ENCODE measurements at places on chromosomes 16 and 17. TPM values are rescaled to one million over a fixed set of nuclear protein-coding genes. Genes with fewer than 3 reads are reported as not detected.

CNGB1 gene
- not detected for total RNA-seq

NOMO2 gene
- 103 TPM for total RNA-seq

ICAM2 gene
- 0.28 TPM for total RNA-seq

KRTAP4-1 gene
- total RNA-seq, result not detected

CPNE7 gene
- total RNA-seq, result 5.4 TPM

UTS2R gene
- total RNA-seq, result not detected

DRC3 gene
- 0.72 TPM for total RNA-seq

CASKIN1 gene
- not detected for total RNA-seq

CES4A gene
- total RNA-seq, result 0.83 TPM

TBC1D3B gene
- not detected for total RNA-seq

LYZL6 gene
- not detected for total RNA-seq

DHRS7C gene
- total RNA-seq, result not detected

C17orf78 gene
- total RNA-seq, result not detected

PPM1E gene
- total RNA-seq, result under 0.01 TPM

INO80E gene
- total RNA-seq, result 42.8 TPM

SLC9A5 gene
- 1.8 TPM for total RNA-seq

TBKBP1 gene
- 3.6 TPM for total RNA-seq

IKZF3 gene
- total RNA-seq, result not detected

CACNG4 gene
- total RNA-seq, result under 0.01 TPM

ZG16 gene
- not detected for total RNA-seq

TBC1D26 gene
- not detected for total RNA-seq

FLYWCH2 gene
- 42.3 TPM for total RNA-seq

EME2 gene
- total RNA-seq, result 1.3 TPM

CACNG3 gene
- total RNA-seq, result not detected

ADCY9 gene
- total RNA-seq, result 5.4 TPM

RAI1 gene
- 1.9 TPM for total RNA-seq

GRAPL gene
- total RNA-seq, result not detected

HP gene
- total RNA-seq, result not detected

KRTAP4-9 gene
- not detected for total RNA-seq

CBX2 gene
- 2.2 TPM for total RNA-seq

WSCD1 gene
- not detected for total RNA-seq

CCL7 gene
- total RNA-seq, result 0.28 TPM

NPIPA7 gene
- total RNA-seq, result not detected

NLRC3 gene
- total RNA-seq, result not detected

PRSS27 gene
- total RNA-seq, result under 0.01 TPM

TP53TG3C gene
- not detected for total RNA-seq

KCNJ2 gene
- 5.8 TPM for total RNA-seq

CLDN9 gene
- total RNA-seq, result not detected

NLRC5 gene
- 9.1 TPM for total RNA-seq

KRTAP17-1 gene
- not detected for total RNA-seq

SPATA22 gene
- 0.28 TPM for total RNA-seq

TERB1 gene
- under 0.01 TPM for total RNA-seq

HID1 gene
- 0.18 TPM for total RNA-seq

SYT17 gene
- total RNA-seq, result not detected

GGT6 gene
- not detected for total RNA-seq

Measured in IMR-90 (cell line).